Activated CD4-positive, alpha-beta T cell treated with anti-CD3 and anti-CD28 coated beads for 24 hours (primary cell): ENCODE measurements at places on chromosomes 6 and 20.

- peak; percentile 1 for DNase-seq
These were observed 108.1 kb downstream of the BCKDHB start for GRCh38 chr6:80214436-80215022.

DNA sequence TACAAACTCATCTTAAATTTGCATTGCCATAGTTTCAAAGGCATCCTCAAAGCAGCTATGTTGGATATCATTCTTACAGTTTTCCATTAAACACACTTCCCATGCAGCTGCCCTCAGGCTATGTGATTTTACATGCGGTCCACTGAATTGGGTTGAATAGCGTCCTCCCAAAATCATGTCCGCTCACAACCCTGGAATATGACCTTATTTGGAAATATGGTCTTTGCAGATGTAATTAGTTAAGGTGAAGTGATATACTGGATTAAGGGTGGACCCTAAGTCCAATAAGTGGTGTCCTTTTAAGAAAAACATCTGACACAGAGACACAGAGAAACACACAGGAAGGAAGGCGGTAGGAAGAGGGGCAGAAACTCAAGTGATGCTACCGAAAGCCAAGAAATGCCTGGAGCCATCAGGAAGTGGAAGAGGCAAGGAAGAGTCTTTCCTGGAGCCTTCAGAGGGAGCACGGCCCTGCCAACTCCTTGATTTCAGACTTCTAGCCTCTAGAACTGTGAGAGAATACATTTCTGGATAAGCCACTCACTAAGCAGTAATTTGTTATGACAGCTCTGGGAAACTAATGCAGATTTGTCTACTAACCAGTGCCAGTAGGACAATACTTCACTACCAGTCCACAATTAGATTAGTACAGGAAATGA lies 42.7 kb upstream of the NHSL1 start:
- DNase-seq: no peak

GRCh38 chr6:132289756-132290155 lies 111.5 kb downstream of the MOXD1 start:
- DNase-seq: no peak

DNA sequence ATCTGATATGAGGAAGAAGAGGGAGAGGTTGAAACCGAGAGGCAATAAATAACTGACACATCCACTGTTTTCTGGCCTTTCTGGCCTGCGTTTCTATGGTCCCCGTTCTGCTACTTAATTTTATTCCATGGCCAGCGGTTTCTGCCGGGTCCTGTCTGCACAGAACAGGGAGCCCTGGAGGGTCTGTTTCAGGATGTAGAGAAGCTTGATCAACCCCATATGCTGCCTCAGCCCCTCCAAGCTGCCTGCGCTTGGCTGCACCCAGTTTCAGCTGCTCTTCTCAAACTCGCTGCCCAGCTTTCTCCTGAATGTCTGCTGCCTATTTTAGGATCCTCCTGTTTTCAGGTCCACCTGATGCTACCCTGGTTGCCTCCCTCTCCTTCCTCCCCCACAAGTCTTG lies 18.5 kb upstream of the PACSIN1 start:
- DNase-seq: no peak

- DNase-seq: no peak
These were observed 109.9 kb downstream of the PSMB1 start for GRCh38 chr6:170443151-170443662.

GRCh38 chr6:142011156-142011555 lies 121.6 kb upstream of the GJE1 start:
- no peak for DNase-seq

- no peak for DNase-seq
These were observed 569.8 kb downstream of the QKI start for GRCh38 chr6:163984124-163984936.

DNA sequence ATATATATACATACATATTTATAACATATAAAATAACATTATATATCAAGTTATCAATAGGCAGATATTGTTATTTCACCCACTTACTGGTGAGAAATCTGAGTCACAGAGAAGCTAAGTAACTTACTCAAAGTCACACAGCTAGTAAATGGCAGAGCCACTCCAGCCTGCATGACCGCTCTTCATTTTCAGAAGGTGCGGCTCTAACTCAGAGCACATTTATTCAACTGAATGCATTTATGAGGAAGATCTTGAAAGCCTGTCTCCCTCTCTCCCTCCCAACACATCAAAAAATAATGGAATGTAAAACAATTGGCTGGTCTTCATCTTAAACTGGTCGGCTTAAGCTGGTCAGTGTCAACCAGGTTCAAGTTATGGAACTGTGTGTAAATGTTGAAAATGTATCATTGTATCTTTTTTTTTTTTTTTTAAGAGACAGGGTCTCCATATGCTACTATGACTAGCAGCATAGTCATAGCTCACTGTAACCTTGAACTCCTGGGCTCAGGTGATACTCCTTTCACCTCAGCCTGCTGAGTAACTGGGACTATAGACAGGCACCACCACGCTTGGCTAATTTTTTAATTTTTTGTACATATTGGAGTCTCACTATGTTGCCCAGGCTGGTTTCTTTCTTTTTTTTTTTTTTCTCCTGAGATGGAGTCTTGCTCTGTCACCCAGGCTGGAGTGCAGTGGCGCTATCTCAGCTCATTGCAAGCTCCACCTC lies 70.7 kb upstream of the NCOA3 start:
- no peak for DNase-seq

DNA sequence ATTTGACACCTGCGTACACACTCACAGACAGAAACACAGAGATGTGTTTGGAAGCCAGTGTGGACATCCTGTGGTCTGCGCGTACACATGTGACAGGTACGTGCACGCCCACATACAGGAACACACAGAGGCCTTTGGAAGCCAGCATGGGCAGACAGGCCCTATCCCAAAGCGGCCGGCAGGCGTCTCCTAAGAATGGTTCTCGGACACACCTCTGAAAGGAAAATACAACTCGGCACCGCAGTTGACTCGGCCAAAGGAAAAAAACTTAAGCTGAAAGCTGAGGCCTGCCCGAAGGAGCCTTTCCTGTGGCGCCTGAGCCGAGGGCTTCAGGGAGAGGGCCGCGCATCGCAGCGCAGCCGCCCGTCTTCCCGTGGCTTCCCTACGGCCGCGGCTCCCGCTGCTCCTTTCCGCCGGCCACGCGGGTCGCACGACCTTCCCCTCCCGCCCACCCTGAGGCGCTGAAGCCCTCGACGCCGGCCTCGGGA lies 1.4 kb upstream of the CEP43 start:
- DNase-seq: peak; percentile 48

DNA sequence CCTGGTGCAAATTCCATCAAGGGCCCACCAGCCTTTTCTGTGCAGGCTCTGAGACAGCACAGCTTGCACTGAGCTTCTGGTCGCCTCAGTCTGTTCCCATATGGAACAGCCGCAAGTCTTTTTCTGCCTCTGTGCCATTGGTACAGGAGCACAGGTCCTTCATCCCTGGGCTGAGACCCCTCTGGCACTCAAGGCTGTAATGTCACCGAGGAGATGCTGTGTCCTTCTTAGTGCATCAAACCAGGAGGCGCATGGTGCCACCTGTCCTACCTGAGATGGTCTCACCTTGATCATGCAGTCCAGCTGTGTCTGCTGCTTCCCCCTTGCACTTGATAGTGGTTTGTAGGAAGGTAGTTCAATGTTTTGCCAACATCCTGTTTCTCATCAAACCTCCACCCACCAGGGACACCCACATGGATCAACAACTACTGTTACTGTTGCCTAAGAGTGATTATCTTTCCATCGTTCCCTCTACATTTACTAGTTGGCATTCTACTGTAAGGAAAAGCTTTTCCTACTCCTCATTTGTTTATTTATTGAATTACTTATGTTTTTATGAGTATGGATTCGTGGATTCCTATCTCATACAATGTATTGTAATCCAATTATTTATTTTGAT lies 29.0 kb downstream of the FAM50B start:
- DNase-seq: no peak
